ENCODE measurements at places on chromosomes 12 and 14.

DNA sequence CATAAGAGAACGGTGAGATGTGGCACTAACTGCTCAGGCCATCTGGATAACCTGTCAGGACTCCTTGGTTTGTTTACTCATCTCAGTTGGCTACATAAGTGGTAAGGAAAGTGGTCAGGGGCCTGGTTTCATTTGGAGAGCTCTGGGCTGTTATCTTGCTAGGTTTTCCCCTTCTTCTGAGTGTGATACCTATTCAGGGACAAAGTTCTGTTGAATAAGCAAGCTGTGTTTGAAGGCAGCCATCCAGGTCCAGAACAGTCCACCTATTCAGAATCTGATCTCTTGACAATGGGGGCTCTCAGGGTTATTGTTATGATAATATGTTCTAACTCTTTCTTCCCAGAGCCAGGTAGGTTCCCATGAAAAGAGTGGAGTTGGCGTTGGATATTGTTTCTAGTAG, 194.9 kb downstream of the PAH start:
- DNase-seq: no peak

GRCh38 chr12:166425-167075, 47.4 kb downstream of the SLC6A12 start:
- no peak for DNase-seq

- DNase-seq: peak; percentile 27
Observed at GRCh38 chr14:50233951-50234250, 2.5 kb upstream of the SOS2 start.

- DNase-seq: no peak
Observed at GRCh38 chr12:31590642-31591379, at the start of gene DENND5B. DENND5B (minus strand) TSS chr12:31591136; CDS start chr12:31590832, 304 bp downstream.

GRCh38 chr12:7601406-7601805, 64.3 kb downstream of the APOBEC1 start:
- DNase-seq: no peak

DNA sequence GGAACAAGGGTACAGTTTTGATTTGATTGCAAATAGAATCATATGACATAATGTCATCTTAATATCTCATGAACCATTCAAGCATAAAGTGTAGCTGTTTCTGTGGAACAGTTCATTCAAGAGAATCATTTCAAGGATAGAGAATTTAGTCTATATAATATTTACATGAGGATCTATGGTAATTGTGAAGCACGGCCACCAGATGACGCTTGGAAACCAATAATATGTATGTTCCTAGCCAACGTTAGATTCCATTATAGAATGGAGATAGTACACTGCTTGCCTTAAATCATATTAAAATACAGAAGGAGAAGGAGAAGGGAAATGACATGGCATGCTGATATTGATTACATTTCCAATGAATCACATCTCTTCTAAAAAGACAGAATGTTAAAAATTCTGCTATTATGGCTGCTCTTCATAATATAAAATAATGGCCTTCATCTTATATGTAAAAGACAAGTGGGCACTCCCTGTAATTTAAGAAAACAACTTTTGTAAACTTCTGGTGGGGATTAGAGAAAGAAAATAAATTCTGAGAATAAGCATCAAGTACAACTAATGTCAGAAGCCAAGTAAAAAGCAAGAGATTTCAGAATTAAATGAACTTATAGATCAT, 351.0 kb downstream of the NAV3 start:
- no peak for DNase-seq

- DNase-seq: no peak
Observed at GRCh38 chr14:50832935-50833630, 2.1 kb upstream of the NIN start.

GRCh38 chr14:34035177-34035933, 84.5 kb upstream of the EGLN3 start:
- DNase-seq: no peak

DNA sequence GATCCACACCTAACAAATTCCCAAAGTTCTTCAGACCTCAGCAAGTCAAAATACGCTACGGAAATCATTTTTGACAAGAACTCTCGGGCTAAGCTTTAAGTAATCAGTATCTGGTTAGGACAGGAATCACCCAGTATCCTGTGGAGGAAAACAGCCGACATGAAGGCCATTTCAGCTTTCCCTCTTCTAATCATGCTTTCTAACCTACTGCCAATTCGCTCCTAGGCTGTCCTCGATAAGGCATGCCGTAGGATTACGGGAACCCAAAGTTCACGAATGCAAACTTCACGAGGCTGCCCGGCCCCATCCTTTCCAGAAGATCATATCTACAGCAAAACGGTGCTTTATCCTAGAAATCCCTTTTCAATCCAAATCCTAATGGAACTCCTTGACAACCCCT, 81.8 kb upstream of the PTPRB start:
- no peak for DNase-seq

DNA sequence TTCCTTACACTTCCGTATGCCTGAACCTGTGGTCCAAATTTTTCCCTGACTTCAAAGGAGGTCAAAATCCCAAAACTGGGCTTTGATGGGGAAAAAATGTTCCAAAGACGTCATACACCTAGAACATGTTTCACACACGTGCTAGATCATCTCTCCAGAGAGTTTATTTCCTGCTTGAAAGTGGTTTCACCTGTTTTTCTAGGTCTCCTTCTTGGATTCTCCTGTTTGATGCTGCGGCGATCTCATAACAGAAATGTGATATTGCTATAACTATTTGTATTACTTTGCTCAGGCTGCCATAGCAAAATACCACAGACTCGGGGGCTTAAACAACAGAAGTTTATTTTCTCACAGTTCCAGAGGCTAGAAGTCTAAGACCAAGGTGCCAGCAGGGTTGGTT, 19.7 kb upstream of the TMCC3 start:
- DNase-seq: no peak

DNA sequence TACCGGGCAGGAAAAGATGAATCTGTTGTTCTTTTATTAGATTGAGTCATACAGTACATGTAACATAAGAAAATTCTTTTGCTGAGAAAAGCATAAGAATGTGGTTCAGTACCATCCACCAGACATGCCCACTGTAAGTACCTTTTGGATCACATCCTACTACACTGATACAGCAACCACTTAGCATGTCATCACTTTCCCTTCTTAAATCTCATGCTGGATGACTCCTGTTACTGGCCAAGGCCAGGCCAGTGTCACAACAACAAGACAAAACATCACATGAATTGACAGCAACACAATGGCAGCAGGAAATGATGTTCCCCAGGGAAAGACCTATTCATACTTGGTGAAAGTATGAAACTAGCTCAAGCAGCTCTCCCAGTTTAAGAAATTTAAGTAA, 46.4 kb downstream of the STXBP6 start:
- no peak for DNase-seq

GRCh38 chr12:116423094-116423493, 136.1 kb upstream of the MAP1LC3B2 start:
- DNase-seq: no peak

DNA sequence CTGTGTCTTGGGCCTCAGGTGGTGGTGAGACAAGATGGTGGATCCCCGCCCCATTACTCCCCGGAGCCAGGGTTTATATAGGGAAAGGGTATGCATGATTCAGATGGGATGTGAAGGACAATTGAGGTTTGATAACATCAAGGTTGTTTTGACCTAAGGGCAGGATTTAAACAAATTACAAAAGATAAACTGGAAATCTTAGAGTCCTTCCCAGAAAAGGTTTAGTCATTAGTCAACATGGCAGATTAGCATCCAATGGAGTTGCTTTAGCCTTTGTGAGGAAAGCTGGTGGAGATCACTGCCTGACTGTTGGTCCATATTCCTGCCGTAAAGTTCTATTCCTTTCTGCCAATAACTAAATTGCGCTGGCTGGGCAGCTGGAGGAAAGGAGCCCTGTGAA, 15.6 kb upstream of the FRMD6 start:
- DNase-seq: no peak

DNA sequence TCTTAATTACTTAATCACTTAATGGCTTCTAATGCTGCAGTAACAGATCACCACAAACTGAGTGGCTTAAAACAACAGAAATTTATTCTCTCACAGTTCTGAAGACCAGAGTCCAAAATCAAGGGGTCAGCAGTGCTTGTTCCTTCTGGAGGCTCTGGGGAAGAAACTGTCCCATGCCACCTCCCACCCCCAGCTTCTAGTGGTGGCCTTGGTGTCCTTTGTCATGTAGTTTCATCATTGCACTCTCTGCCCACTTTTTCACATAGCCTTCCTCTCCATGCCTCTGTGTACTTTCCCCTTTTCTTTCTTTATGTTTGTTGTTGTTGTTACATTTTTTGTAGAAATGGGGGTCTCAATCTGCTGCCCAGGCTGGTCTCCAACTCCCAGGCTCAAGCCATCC, 16.1 kb upstream of the UBC start:
- no peak for DNase-seq

GRCh38 chr12:75553398-75553797, 42.0 kb upstream of the KRR1 start:
- DNase-seq: no peak

DNA sequence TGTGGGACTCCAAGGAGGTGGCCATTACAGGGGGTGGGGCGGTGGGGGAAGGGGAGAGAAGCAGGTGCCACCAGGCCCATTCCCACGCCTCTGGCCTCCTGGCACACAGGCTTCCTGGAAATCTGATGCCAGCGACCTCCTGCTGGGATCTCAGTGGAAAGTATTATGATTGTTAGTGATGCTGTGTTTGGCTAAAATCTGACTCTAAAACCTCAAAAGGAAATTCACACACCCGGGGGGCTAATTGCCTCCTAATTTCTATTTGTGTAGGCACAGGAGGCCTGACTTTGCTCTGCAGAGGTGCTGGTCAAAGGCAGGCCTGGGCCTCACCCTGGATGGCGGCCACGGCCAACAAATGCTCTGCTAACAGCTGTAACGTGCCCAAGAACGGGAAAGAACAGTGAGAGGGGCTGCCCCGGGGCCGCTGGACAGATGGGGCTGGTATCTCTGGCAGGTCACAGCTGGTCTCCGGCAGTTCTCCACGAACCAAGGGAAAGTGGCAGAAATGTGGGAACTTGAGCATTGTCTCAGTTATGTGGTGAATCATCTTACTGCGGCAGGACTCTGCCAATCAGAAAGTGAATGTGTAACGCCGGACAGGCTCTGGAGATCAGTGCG, 14.3 kb downstream of the FAM181A start:
- no peak for DNase-seq

- DNase-seq: no peak
Observed at GRCh38 chr14:72560889-72561493, 332.9 kb downstream of the DPF3 start.

DNA sequence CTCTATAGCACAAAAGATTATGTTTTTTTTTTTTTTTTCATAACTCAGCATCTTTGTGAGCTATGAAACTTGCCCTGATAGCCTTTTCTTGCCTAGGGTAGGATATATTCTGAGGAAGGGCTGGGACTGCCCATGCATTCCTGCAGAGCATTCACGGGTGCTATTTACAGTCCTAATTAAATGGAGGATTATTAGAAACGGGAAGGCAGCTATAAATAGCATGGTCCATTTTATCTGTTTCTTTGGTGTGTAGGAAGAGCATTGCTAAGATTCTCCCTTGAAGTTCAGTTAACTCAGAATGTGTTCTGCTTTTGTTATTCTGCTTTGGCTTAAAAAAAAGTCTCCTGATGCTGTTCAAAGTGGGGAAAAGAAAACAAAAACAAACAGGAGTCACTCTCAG, 630.9 kb downstream of the DIO2 start:
- no peak for DNase-seq

GRCh38 chr14:64123241-64123822, 170.8 kb downstream of the ESR2 start:
- DNase-seq: no peak

DNA sequence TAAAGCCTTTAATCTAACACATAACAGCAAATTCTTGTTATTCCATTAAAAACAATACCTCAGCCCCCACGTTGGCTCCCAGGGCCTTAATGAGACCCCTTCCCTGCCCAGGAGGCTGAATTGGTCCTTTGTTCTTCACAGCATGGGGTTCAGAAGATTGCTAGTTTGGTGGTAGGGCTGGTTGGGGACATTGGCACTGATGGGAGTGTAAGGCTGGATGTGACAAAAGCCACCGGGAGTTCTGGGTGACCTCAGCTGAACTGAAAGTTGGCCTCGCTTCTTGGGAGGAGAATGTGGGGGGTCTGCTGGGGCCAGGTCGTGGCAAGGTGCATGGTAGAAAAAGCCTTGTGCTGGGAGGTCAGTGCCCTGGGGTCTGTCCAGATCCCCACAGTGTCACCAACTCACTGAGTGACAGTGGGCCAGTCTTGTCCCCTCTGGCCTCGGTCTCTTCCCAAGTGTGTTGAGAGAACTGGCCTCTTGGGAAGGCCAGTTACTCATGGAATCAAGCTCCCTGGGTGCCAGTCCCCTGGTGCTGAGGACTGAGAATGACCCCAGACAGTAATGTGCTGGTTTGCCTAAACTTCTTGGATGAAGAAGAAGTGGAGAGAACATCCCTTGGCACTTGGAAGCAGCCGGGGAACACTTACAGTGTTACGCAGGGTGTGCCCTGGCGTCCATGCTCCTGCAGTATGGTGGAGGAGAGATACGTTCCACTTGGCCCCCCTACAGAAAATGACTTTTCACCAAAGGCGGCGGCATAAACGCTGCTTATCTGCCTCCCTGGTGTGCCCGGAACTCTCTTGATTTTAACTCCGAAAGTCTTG, 283.7 kb upstream of the RTL1 start:
- no peak for DNase-seq

GRCh38 chr14:95478309-95478708, 38.1 kb downstream of the SYNE3 start:
- no peak for DNase-seq

DNA sequence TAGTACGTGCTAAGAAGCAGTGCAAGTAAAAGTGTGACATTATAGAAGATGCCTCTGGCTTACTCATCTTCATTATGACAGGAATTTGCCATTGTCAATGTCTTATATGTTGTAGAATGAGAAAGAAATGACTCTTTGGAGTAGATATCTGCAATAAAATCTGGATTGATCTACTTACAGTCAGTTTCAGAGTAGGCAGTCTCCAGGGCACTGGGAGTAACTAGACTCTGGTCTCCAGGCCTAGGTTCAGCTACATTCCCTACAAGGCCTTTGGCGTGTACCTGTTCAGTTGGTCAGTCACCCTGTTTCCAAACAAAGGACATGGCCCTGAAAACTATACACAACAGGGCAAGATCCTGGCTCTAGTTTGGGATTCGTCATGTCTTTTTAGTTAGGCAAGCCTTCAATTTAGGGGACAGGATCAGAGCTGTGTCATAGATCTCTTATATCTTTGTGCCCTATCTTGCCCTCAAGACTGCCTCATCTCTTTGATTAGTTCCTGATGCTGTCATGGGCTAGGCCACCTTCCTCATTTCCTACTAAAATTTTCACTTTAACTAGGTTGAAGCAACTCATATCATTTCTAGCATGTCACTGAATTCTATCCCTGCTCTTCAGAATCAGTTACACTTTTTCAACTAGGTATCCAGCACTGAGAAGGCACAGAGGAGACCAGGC, 410.0 kb downstream of the RAD51B start:
- DNase-seq: no peak

GRCh38 chr12:128747441-128747840, 76.3 kb downstream of the SLC15A4 start:
- no peak for DNase-seq
